HuH-7.5 (cell line): ENCODE measurements at places on chromosomes 7 and 10.

- no peak for DNase-seq
Measured at GRCh38 chr7:158568974-158569857, 18.4 kb downstream of the PTPRN2 start.

- DNase-seq, result no peak
Measured at GRCh38 chr10:683448-684071, 5.9 kb downstream of the DIP2C start.

GRCh38 chr7:66413379-66414114 lies 208.4 kb downstream of the TPST1 start:
- DNase-seq, result peak; percentile 96

DNA sequence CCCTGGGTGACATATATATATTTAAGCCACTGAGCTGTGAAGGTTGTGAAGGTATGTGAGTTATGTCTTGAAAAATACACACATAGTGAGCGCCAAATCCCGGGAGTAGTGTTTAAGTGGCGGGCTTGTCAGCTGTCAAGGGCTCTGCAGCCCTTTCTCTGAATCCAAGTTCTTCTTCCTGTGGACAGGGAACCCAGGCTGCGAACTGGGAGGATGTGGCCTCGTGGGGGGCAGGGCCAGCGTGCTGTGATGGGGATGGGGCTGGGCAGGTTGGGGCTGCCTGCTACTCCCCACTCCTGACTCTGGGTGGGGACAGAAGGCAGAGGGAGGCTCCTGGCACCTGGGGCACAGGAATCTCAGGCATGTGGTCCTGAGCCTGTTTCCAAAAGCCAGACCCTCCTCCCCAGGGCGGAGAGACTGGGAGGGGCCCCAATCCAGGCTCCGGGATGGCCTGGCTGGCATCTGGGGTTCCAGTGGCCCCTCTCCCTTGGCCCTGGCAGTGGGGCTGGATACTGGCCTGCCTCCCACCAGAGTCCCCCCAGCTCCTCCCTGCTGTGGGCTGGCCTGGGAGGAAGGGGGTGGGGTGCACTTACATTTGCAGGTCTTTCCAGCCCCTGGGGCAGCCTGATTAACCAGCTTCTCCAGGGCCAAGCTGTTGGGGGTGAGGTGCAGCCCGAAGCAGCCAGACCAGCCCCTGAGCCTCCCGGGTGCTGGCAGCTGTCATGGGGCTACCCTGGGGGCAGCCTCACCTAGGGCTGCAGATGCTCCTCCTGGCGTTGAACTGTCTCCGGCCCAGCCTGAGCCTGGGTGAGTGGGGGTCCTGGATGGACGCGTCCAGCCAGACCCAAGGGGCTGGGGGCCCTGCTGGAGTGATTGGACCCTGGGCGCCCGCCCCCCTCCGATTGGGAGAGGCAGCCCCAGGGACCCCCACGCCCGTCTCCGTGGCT lies at the start of gene UPK3B:
UPK3B (plus strand) TSS at position 622 of the 947 bp plus-strand sequence; CDS start at position 723, 101 bp downstream.
- DNase-seq, result no peak

DNA sequence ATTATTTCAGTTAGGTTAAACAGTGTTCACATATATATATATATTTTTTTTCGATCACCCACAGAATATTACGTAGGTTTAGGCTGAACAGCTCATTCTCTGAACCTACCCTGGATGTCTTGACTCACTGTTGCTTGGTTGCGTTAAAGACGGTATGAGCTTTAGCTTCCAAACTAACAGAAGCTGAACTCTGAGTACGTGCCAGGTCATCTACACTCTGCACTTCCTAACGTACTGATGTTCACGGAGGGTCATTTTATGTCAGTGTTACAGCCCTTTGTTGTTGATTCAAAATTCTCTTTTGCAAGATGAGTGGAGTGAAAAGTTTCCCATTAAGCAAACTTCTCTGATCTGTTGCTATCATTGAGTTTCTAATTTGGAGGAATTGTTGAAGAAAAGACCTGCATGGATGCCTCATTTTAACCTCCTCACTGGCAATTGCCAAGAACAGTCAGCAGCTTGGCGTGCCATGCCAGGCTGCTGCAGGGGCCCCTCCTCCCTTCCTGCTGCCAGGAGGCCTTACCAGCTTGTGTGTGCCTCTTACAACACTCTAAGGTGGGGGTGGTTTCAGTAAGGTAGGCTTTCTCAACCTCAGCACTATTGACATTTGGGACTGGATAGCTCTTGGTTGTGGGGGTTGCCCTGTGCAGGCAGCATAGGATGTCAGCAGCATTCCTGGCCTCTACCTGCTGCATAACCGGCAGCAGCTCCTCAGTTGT lies 44.3 kb downstream of the INSYN2A start:
- no peak for DNase-seq

DNA sequence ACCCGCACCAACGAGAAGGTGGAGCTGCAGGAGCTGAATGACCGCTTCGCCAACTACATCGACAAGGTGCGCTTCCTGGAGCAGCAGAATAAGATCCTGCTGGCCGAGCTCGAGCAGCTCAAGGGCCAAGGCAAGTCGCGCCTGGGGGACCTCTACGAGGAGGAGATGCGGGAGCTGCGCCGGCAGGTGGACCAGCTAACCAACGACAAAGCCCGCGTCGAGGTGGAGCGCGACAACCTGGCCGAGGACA lies 1.6 kb downstream of the VIM start:
- DNase-seq, result no peak

- peak; percentile 34 for DNase-seq
Measured at GRCh38 chr10:122279725-122280141, 8.6 kb downstream of the BTBD16 start.

DNA sequence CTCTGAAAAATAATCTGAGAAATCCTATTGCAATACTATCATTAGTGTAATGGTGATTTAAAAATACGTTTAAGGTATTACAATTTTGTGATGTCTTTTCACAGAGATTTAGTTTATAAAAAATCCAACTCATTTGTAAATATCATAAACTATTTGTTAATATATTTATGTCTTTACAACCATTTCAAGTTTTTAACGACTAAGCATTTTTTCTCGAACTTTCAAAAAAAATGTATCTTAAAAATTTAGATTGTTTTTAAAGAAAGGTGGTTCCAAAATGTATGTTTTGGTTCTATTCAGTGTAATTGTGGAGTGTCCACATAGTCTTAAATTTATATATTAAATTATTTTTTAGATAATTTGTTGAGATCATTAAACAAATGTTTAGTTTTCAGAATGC lies 134.2 kb upstream of the TEX47 start:
- no peak for DNase-seq

GRCh38 chr7:98301693-98302470 lies 20.4 kb downstream of the BRI3 start:
- no peak for DNase-seq

DNA sequence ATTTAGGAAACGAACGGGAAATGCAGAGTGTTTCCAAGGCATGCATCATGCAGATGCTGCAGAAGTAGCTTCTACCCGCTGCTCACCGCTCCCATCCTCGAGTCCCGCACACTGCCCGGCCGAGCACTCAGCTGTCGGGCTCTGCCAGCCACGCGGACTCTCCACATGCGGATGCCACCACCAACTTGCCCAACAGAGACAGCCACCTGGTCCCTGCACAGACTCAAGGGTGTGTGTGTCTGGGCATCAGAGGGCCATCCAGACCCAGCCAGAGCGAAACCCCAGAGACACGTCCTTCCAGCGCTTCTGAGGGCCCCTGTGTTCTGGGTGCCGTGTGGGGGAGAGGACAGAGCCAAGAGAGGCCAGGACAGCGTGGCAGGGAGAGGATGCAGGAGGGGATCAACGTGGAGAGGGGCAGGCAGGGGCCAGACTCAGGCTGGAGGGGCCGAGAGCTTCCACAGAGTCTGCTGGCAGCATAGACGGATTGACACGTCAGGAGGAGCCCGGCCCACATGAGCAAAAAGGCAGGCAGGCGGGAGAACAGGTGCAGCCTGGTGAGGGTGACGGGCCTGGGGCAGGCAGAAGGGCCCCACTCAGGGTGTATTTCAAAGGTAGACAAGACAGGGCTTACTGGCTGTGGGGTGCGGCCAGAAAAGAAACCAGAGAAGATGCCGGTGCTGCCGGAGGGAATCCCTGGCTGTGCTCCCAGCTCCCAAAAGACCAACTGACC lies 18.3 kb downstream of the GPER1 start:
- DNase-seq, result no peak

DNA sequence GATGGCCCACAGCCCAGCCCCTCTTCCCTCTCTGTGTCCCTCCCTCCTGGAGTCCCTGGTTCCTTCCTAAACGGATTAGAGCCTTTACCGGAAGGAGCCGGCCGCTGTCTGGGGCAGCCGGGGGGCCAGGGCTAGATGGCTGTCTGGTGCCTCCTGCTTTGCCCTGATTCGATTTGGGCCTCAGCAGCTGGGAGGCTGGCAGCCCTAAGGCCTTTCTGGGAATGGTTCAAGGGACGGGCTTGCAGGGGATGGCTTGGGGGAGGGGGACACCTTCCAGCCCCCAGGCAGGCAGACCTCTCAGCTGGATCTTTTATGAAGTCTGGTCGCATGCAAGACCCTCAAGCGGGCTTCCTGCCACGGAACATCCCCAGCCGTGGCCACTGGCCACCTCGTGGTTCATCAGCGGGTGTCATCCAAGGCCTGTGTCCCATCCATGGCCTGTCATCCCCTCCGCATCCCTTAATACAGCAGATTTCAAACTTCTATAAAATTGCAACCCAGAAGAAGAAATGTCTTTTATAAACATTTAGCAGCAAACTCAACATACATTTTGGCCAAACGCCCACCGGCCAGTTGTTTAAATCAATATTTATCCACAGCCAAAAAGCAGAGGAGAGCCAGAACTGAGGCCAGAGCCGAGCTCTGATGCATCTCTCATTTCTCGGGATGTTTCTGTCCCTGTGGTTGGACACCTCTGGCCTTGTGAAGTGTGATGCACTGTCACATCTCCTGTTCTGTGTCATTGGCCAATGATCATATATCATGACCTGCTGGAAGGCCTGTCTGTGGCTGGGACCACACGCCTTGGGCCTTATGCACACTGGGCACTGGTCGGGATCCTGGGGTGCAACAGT lies 52.0 kb downstream of the GTF2IRD1 start:
- no peak for DNase-seq

GRCh38 chr7:85184599-85185423 lies 2.0 kb downstream of the SEMA3D start:
- DNase-seq, result peak; percentile 19

DNA sequence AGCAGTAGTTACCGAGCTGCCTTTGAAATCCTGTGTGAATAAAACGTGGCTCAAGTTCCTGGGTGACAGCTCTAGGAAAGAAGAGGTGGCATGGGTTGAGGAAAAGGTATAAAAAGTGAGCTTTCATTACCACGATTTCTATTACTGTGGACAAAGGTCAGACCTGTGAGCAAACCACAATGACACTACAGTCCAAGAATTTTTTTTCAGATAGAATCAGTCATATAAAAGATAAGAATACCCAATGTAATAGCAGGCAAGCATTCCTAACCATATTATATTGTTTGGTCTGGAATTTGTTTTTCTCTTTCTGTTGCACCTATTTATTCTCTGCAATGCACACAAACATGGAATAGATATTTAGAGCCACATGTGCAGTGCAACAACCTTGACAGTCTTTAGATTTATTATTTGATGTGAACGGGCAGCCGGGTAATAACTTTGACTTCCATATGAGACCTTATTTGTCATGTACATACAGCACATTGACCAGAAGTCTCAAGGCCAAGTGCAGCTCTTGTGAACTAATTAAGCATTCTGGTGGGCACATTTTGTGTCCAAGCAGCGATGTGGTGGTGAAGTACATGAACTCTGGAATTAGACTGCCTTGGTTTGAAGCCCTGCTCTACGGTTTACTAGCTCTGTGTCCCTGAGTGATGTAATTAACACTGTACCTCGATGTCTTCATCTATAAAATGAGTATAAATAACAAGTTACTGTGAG lies 156.8 kb downstream of the NRCAM start:
- peak; percentile 39 for DNase-seq

- no peak for DNase-seq
Measured at GRCh38 chr10:113650172-113650571, 13.7 kb downstream of the NRAP start.

DNA sequence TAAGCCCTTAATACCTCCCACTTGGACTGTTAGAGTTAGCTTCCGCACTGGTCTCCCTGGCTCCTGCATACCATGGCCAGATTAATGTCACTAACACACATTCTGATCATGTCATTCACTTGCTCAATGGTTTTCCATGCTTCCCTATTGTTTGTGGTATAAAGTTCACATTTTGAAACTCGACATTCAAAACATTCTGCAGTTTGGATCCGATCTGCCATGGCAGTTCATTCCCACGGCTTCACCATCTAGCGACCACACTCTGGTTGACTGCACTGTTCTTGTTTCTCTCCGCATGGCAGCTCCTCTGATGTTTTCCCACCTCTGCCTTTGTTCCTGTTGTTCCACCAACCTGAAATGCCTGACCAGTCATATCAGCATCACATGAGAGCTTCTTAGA lies 87.4 kb upstream of the WAC start:
- no peak for DNase-seq

GRCh38 chr10:23496727-23497126 lies 57.9 kb downstream of the OTUD1 start:
- DNase-seq, result no peak

DNA sequence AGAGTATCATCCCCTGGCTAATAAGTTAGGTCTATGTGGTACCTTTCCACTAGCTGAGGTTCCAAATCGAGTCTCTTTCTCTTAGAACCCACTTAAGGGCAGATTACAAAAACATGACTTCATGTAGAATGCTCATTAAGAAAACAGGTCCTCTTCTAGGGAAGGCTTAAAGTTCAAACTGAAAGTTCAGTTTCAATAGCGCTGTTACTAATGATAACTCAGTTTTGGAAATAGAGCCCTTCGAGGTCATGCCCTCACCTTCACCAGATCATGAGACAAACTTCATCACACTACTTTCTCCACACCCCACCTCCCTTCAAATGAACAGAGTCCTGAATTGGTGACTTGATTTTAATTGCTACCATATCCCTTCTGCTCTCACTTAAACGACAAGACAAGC lies 26.2 kb downstream of the HGF start:
- no peak for DNase-seq

GRCh38 chr10:86944471-86944870 lies 12.9 kb downstream of the MMRN2 start:
- no peak for DNase-seq

- DNase-seq, result no peak
Measured at GRCh38 chr10:118042336-118042735, 4.4 kb downstream of the RAB11FIP2 start.

DNA sequence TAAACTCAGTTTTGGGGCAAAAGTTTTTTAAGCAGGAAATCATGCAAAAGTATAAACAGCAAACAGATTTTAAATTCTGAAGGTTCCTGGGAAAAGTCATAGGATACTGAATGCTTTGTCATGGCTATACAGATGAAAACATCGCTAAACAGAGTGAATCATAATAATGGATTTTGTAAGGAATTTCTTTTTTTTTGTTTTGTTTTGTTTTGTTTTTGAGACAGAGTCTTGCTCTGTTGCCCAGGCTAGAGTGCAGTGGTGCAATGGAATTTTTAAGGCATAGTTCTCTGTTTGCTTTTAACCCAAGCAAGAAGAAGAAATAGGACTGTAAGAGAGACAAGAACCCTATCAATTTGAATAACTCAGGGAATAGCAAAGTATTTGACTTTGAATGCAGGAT lies 285.3 kb downstream of the NRG3 start:
- DNase-seq, result no peak

GRCh38 chr10:77505431-77506334 lies 131.9 kb downstream of the KCNMA1 start:
- DNase-seq, result no peak

GRCh38 chr10:6364893-6365292 lies 162.2 kb downstream of the PFKFB3 start:
- no peak for DNase-seq
